ENCODE measurements at places on chromosomes 7 and 10. TPM values are rescaled to one million over a fixed set of nuclear protein-coding genes. Genes with fewer than 3 reads are reported as not detected.

MRLN gene
- polyA plus RNA-seq: not detected

AKR1C4 gene
- not detected for polyA plus RNA-seq

GARIN1A gene
- polyA plus RNA-seq: 0.87 TPM

NANOS1 gene
- polyA plus RNA-seq: 0.69 TPM

TUBAL3 gene
- polyA plus RNA-seq: 15.3 TPM

FAM25G gene
- polyA plus RNA-seq: 12.5 TPM

FAM241B gene
- polyA plus RNA-seq: 4.2 TPM

MYL10 gene
- not detected for polyA plus RNA-seq

PPP1R17 gene
- not detected for polyA plus RNA-seq

FFAR4 gene
- 8.4 TPM for polyA plus RNA-seq

WNT8B gene
- 0.06 TPM for polyA plus RNA-seq

STEAP2 gene
- 1.4 TPM for polyA plus RNA-seq

SEPHS1 gene
- 33.5 TPM for polyA plus RNA-seq

HABP2 gene
- polyA plus RNA-seq: not detected

TBX20 gene
- polyA plus RNA-seq: not detected

WDFY4 gene
- polyA plus RNA-seq: 1.2 TPM

NKX2-3 gene
- polyA plus RNA-seq: 8.9 TPM

DEPP1 gene
- polyA plus RNA-seq: 53.6 TPM

SPDYE9 gene
- not detected for polyA plus RNA-seq

AOAH gene
- polyA plus RNA-seq: 25.2 TPM

FAM25A gene
- polyA plus RNA-seq: not detected

KIAA1549 gene
- polyA plus RNA-seq: 0.90 TPM

TAS2R38 gene
- not detected for polyA plus RNA-seq

JMJD1C gene
- polyA plus RNA-seq: 13.2 TPM

FGL2 gene
- 15.0 TPM for polyA plus RNA-seq

ASB10 gene
- polyA plus RNA-seq: not detected

FANK1 gene
- polyA plus RNA-seq: 12.6 TPM

STX1A gene
- 1.8 TPM for polyA plus RNA-seq

CPN1 gene
- not detected for polyA plus RNA-seq

PRLHR gene
- polyA plus RNA-seq: not detected

KLF14 gene
- polyA plus RNA-seq: 0.03 TPM

KIF11 gene
- 10.1 TPM for polyA plus RNA-seq

PDCD11 gene
- polyA plus RNA-seq: 3.2 TPM

LRRC72 gene
- not detected for polyA plus RNA-seq

ABCC2 gene
- polyA plus RNA-seq: 0.86 TPM

DLG5 gene
- polyA plus RNA-seq: 6.0 TPM

SCD gene
- 15.7 TPM for polyA plus RNA-seq

GIMAP1 gene
- polyA plus RNA-seq: 1.8 TPM

CCDC71L gene
- polyA plus RNA-seq: 15.0 TPM

HHEX gene
- 2.8 TPM for polyA plus RNA-seq

TSPAN15 gene
- 43.0 TPM for polyA plus RNA-seq

TSPAN12 gene
- 16.1 TPM for polyA plus RNA-seq

ETV1 gene
- polyA plus RNA-seq: 0.60 TPM

CUEDC2 gene
- 33.3 TPM for polyA plus RNA-seq

UNC5B gene
- polyA plus RNA-seq: 2.8 TPM

SLC26A5 gene
- 0.04 TPM for polyA plus RNA-seq

UTF1 gene
- polyA plus RNA-seq: not detected

GRID2IP gene
- 0.23 TPM for polyA plus RNA-seq

RNF133 gene
- polyA plus RNA-seq: 0.06 TPM

TUBB8 gene
- not detected for polyA plus RNA-seq

ALOX5 gene
- 8.4 TPM for polyA plus RNA-seq

GHRHR gene
- polyA plus RNA-seq: not detected

OPN1SW gene
- polyA plus RNA-seq: not detected

CYP2C8 gene
- polyA plus RNA-seq: not detected

GIMAP7 gene
- polyA plus RNA-seq: 12.6 TPM

Data from sigmoid colon (tissue), 7 donors.